ENCODE measurements at places on chromosomes 4 and X. TPM values are rescaled to one million over a fixed set of nuclear protein-coding genes. Genes with fewer than 3 reads are reported as not detected.

DNA sequence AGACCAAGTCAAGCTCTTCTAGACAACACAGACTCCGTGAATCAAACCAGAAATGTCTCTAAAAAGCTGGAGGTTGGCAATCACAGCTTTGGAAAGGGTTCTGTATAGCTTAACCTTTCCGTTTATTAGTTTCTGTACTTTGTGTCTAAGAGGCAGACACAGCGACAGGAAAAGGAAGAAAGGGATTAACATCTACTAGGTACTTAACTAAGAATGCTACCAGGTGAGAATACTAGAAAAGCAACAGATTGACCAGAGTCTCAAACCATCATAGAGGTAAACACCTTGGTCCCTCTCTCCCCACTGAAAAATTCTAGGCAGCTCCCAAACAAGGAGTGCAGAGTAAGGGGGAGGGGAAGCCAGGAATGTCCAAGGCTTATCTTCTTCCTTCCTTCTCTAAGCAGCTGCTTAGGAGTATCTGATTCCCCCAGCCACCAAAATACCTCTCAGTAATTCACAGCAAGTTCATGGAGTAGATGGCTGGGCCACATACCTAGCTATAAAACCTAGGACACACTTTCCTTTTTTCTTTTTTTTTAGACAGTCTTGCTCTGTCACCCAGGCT lies 80.8 kb downstream of the APBB2 start:
- DNase-seq = no peak

GRCh38 chr4:41820473-41820872 lies 71.9 kb upstream of the PHOX2B start:
- no peak for DNase-seq

- no peak for DNase-seq
These were observed 47.8 kb upstream of the DDX53 start for GRCh38 chrX:22952010-22952409.

The SYNPO2 gene
- 52.7 TPM for total RNA-seq

DNA sequence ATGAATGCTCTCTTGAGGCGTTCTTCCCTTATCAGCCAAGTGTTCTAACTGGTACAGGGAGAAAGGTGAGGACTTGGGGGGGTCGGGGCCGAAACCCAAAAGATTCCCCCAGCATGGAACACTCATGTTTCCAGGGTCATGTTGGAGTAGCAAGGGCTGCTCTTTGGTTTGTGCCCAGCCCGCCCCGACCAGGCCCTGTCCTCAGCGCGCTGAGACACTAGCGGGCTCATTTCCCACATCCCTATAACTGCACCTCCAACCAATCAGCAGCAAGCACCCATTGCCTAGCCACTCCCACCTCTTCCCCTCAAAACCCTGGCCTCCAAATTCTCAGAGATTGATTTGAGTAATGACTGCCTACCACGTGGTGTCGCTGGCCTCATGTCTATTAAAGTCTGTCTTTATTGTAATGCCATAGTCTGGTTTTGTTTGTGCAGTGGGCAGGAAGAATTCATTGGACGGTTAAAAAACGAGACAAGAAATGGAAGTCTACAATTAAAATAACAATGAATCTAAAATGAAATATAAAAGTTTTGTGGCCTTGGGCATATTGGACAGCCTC lies 1928.4 kb downstream of the STIM2 start:
- DNase-seq = no peak

DNA sequence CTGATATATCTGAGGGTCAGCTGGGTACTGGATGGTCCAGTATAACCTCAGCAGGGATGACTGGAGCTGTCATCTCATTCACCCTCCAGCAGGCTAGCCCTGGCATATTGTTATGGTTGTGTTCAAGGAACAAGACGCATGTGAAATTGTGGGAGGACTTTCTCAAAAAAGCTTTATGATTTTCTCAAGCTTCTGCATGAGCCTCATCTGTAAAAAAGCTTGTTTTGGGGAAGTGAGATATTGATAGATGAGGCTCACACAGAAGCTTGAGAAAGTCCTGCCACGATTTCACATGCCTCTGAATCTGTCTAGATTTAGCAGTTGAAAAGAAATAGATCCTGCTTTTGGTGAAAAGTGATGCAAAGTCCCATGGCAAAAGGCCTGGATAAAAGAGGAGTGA lies 93.4 kb downstream of the SPCS3 start:
- DNase-seq = no peak

GRCh38 chrX:9927698-9928482 lies 39.3 kb upstream of the CLDN34 start:
- no peak for DNase-seq

GRCh38 chrX:97332963-97333362 lies 449.3 kb downstream of the RPA4 start:
- DNase-seq = no peak

The TCEAL6 gene
- total RNA-seq = not detected

The TMEM150C gene
- total RNA-seq = 38.3 TPM

DNA sequence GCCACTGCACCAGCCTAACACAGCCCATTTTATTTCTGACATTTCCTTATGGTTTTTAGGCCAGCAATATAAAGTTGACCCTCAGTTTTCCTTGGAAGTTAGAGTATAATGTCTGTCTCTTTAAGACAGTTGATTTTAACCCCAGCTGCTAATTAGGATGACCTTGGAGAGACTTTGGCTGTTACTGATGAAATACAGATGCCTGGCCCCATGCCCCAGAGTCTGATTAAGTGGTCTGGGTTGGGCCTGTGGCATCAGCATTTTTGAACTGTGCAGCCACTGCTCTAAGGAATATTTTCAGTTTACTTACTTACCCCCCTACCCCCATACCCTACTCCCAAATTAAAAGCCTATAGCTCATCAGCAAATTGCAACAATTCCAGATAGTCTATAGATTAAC lies 85.8 kb downstream of the DCLK2 start:
- DNase-seq = no peak

DNA sequence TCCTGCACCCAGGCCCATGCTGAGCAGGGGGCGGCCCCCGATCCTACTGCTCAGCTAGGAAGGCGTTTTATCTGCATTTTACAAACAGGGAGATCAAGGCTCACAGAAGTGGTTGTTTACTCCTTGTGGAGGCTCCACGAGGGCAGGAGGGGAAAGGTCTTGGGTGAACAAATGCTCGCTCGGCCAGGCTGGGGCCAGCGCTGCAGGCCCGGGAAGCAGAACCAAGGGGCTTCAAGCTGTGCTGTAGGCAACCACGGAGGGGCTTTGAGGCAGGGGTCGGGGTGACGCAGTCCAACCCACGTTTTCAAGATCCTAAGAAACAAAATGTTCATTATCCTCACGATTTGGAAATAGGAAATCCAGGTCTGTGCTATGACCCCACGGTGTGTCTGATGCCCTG lies 125.8 kb downstream of the HMX1 start:
- no peak for DNase-seq

DNA sequence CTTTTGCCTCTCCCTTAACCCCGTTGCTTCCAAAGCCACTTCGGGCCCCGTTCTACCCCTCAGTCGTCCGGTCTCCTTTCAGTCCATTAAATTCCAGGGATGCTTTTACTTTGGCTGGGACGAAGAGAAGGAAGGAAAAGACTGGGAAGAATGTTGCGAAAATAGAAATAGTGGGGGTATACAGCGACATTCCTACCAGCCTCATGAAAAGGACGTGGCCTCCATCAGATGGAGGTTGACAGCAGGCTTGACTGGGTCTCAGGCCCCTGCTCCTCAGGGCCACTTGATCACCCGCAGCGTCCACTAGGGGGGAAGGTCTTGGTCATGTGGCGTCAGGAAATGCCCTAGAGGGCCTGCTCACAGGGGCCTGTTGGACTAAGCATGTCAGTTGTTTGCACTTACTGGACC lies 657 bp upstream of the ANKRD50 start:
- peak; percentile 50 for DNase-seq

DNA sequence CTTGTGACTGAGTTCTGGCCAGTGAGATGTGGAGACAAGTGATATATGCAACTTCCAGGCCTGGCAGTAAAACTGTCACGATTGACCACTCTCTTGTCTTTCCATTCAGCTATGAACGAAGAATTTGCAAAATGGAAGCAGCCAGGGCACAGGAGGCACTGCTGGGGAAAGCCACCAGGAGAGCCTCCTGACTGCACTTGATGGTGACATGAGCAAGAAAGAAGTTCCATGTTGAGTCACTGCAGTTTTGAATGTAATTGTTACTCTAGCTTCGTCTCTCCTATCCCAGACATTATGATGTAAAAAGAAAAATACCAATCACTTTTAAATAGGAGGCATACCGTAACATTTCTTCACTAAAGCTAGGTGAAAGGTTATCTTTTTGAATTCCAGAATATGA lies 32.4 kb upstream of the ZCCHC4 start:
- no peak for DNase-seq

- no peak for DNase-seq
These were observed 44.4 kb downstream of the SEL1L3 start for GRCh38 chr4:25818371-25818871.

The ATP1B4 gene
- total RNA-seq = not detected

DNA sequence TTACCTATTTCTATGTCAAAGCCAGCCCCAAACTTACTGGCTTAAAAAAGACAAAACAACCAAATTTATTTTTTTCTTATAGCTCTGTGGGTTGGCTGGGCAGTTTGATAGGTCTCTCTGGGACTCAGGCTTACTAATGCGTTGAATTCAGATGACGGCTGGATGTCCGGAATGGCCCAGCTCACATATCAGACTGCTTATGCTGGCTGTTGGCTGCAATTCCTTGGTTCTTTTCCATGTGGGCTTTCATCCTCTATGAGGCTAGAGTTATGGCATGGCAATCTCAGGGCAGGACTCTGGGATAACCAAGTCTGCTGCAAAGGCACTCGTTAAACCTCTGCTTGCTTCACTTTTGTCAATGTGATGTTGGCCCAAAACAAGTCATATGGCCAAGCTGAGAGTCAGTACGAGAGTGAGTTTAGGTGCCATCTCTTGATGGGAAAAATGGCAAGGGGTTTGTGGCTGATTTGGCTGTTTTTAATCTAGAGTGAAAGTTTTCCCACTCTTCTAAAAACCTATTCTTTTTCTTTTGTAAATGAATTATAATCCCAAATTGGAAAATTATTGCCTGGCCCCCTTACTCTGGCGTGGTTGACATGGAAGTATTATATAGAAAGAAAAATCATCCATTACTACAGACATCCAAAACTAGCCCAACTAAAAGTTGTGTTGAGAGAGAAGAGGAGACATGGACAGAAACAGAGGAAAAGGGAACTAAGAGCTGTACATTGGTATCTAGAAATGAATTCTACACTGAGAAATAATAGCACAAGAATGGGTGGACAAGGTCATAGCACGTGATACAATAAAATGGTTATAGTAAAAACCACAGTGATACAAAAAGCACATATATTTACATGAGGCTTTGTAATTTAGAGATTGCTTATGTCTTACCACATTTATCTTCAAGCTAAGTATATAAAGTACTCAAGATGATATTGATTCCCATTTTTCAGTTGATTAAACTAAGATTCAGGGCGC lies 6.6 kb downstream of the PRIMPOL start:
- no peak for DNase-seq

The PPBP gene
- 2.0 TPM for total RNA-seq

DNA sequence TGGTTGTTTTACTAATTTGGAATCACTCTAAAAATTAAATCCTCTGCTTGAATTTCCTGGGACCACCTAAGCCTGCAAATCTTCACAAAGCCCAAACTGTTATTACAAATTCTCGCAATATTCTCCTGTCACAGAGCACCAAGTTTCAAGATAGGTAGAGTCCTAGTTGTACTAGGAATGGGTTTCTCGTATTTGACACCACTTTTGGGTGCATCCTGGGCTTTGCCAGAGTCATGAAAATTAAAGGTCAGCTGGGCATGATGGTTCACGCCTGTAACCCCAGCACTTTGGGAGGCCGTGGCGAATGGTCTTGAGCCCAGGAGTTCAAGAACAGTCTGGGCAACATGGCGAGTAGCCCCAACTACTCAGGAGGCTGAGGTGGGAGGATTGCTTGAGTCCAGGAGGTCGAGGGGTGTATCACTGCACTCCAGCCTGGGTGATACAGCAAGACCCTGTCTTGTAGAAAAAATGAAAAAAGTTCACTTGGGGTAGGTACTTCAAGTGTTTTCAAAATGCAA lies 30.6 kb upstream of the MANBA start:
- DNase-seq = no peak

- no peak for DNase-seq
These were observed 24.3 kb upstream of the MAOA start for GRCh38 chrX:43631841-43632240.

- DNase-seq = no peak
These were observed 1981.3 kb upstream of the IGFBP7 start for GRCh38 chr4:59091146-59092142.

DNA sequence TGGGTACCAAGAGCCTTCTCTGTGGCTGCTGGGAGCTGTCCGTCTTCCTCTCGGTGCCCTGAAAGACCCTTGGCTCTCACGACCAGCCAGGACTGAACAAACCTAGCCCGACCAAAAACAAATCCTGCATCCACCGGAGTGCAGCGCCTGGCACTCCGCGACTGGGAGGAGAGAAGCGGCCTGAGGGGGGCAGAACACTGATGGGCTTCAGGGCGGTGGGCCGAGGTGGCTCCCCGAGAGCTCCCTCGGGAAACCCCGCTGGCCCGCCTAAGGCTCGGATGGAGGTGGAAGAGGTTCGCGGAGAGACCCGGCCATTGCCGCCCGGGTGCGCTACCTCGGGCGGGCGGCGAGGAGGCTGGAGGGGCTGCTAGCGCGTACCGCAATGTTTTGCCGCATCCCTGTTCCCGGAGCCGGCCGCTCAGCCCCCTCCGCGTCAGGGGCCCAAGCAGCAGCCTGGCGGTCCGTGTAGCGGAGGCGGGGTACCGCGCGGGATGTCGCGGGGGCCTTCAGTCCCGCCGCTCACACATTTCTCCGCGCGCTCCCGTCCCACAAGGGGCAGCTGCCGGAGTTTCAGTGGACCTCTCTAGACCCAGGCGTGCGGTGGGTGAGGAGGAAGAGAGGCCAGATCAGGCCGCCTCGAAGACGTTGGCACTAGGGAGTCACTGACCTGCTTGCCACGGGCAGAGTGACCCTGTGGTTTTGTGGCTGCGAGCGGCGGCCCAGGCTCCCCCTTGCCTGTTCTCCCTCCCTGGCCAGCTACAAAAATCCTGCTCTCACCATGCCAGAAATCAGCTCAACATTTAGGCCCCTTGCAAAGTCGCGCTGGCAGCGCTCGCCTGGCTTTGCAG lies 2.2 kb downstream of the SLITRK4 start:
- no peak for DNase-seq

The CFAP47 gene
- under 0.01 TPM for total RNA-seq

DNA sequence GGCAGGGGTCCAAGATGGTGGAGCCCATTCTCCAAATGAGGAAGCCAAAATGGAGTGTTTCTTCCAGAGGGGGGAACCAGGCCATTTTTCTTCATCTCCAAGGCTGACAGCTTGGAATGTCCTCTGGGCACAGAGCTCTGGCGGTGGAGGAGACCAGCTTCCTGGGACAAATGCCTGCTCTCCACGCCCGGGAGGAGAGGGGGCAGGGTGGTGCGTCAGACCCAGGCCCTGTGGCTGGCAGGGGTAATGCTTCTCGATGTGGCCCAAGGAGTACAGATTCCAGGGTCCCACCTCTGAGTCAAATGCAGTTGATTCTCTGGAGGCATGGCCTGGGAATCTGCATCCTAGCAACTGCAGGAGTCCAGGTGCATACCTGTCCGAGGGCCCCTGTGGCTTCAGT lies 44.6 kb upstream of the ADRA2C start:
- DNase-seq = no peak

- no peak for DNase-seq
These were observed 123.6 kb upstream of the INTU start for GRCh38 chr4:127509155-127509554.

All from breast epithelium (tissue), 4 donors.